H1 (cell line): ENCODE measurements at places on chromosomes 13 and 19. TPM values are rescaled to one million over a fixed set of nuclear protein-coding genes. Genes with fewer than 3 reads are reported as not detected.

DNA sequence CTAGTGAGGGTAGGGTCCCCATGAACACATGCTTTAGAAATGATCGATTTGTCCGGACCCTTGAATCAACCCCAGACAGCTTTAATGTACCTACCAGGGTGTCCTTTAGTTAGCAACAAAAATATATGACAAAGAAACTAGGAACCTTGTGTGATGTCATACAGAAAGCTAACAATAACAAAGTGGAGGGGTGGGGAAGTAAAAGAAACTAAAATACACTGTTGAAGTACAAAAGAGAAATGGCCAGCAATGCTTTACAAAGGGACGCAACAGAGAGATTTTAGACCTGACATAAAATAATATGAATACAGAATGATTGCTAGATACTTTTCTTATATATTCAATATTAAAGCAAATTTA lies 40.0 kb downstream of the DZIP1 start:
- DNase-seq, result no peak

GRCh38 chr19:23075031-23075733 lies 41.6 kb upstream of the ZNF730 start:
- peak; percentile 95 for DNase-seq

- no peak for DNase-seq
These were observed 1.6 kb downstream of the FAM83E start for GRCh38 chr19:48613024-48613851.

DNA sequence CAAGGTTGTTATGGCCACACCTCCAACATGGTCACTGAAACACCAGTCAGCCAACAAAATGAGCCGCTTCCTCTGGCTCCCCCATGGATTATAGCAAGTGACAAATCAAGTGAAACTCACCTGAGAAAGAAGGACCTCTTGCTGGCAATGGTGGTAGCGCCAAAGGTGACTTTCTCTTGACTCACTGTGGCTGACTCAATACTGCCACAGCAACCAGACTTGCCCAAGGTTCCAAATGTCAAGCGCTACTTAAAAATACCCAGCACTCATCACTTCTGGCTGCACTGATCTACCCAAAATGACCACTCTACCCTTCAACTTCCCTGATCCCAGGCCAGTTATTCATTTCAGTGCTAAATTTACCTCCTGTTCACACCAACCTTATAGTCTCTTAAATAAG lies 495.5 kb downstream of the FOXO1 start:
- DNase-seq, result no peak

- DNase-seq, result no peak
These were observed 30.1 kb downstream of the WDFY2 start for GRCh38 chr13:51614350-51614786.

DNA sequence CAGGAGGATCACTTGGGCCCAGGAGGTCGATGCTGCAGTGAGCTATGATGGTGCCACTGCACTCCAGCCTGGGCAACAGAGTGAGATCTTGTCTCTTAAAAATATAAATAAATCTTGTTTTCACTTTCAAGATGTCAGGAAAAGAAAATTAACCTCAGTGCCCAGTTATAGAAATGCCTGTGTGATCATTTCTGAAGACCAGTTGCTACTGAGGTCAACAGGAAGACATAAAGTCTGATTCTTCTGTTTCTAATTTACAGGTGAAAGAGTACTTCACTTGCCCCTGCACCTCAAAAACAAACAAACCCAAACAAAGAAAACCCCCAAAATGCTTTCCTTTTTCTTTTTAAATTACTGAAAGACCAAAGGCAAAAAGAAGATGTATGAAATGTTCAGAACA lies 174.3 kb upstream of the NBEA start:
- no peak for DNase-seq

SAFB2 gene
- polyA plus RNA-seq, result 14.8 and 31.1 TPM in 2 replicates

GRCh38 chr19:6065685-6066374 lies 44.5 kb downstream of the RFX2 start:
- DNase-seq, result no peak

DNA sequence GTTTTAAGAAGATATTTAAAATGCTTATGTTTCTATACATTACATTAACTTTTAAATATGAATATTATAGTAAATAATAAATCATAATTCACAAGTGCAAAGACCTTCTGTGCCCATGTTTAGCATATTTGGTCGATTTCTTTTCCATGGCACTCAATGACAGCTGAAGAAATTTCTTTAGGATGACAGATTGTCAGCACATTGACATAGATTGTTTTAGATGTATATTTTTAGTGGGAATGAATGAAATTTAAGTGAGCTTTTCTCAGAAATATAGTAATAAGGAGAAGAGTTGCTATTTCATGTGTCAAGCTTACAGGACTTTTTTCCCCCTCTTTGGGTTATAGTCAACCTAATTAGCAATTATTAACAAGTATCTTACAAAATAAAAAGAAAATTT lies 256.5 kb downstream of the SHISA2 start:
- no peak for DNase-seq

GRCh38 chr19:19429361-19429760 lies 23.9 kb downstream of the GATAD2A start:
- no peak for DNase-seq

- no peak for DNase-seq
These were observed 6.8 kb downstream of the WDFY2 start for GRCh38 chr13:51590971-51591627.

ZNF653 gene
- 7.0 and 13.0 TPM in 2 replicates for polyA plus RNA-seq

CGB1 gene
- 0.83 TPM in 1 of 2 replicates, not detected in the other for polyA plus RNA-seq

GRCh38 chr13:19781526-19781925 lies 1.2 kb downstream of the PSPC1 start:
- no peak for DNase-seq

- no peak for DNase-seq
These were observed 46.2 kb downstream of the CEBPG start for GRCh38 chr19:33419788-33420130.

DNA sequence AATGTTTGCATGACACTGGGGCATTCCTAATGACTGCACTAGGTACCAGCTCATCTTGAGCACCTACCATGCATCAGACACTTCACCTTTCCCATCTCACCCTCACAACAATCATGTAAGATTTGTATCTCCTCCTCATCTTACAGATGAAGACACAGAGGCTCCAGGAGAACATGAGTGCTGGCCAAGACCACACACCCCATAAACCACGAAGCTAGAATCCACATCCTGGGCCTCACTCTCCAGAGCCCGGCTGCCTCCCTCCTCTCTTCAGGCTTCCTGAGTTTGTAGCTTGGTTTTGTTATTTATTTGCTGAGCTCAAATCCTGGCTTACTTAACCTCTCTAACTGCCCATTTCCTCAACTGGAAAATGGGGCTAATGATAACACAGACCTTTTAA lies 25.9 kb downstream of the FAM216B start:
- no peak for DNase-seq

SLC17A7 gene
- polyA plus RNA-seq, result 2.7 and 4.7 TPM in 2 replicates

DNA sequence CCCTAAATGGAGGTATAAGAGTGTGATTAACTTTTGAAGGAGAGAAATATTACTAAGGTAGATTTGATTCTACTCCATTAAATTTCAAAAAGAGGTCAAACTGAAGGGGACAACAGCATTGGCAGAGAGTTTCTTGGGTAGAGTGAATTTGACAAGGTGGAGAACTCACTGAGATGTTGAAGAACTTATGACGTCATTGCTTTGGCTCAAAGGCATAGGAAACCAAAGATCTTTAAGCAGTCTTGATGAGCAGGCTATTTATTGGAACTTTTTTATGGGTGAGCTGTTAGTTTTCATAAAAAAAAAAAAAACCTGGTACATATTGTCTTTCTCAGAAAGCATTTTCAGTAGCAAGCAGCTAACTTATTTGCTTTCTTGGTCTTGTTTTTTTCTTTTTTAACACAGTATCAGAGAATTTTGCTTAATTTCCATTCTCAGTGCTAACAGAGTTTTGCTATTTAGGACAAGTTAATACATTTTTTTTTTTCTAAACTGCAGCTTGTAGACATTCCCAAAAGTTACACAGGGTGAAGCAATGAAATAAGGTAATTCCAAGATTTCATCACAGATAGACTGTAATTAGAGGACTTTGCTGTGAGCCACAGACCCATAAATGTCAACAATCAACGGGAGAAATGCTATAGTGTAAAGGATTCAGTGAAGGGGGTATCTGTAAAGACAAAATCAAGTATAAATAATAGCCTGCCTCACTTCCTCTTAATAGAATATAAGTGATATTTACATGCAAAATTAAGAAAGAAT lies 412.2 kb upstream of the KLHL1 start:
- no peak for DNase-seq

VAV1 gene
- 0.21 and 0.46 TPM in 2 replicates for polyA plus RNA-seq

- DNase-seq, result no peak
These were observed 22.6 kb upstream of the MTIF3 start for GRCh38 chr13:27472941-27473340.

DNA sequence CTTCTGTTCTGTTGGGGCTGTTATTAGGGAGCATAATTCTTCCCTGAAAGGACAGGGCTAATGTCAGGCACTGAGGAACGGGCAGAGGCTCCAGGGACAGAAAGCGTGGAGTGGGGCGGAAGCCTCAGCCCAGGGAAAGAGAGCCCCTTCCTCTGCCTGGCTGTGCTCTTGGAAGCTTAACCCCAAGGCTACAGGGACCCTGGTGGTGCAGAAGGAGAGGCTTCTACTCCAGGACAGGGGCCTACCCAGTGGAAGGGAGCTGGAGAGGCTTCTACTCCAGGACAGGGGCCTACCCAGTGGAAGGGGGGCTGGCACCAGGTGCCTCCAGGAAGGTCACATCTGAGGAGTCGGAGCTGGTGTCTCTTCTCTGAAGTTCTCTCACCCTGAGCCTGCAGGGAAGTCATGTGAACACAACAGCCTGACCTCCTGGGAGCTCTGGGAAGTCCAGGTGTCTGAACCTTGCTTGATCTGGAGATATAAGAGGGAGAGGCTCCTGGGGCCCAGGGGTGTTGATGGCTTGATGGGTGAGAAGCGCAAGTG lies 159.5 kb upstream of the SOX1 start:
- no peak for DNase-seq

DNA sequence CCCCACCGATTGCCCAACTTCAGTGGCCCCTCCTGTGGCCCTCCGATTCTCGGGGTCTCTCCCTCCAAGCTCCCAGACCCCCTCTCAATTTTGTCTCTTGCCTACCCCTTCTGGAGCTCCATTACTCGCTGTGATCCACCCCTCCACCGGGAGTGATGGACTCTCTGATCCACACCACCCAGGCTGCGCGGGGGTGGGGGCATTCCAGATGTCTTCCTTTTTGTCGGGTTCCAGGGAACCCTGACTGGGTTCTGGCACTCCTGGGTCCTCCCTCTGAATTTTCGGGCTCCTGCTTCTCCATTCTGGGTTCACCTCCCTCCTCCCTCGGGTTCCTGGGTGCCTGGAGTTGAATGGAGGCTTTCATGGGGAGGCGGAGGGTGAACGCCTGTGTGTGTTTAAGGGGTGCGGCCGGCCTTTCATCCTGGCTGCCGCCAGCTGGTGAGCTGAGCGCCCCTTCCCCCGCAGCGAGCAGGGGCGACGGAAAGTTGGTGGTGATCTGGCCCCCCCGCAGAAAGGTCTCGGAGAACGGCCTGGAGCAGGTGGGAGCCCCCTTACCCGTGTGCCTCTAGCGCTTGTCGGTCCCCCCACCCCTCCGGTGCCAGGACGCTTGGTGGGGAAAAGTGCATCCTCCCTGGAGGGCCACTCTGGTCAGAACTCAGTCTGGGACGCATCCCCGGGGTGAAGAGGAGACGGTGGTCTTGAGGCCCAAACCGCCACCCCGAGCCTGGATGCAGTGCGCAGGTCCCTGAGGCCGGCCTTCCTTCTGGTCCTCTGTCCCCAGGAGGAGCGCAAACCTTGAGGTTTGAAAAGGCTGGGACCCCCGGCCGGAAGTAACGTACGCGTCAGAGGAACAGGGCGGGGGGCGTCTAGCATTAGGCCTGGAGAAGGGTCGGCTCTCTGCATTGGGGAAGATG lies 1.6 kb downstream of the MISP3 start:
- DNase-seq, result no peak

EID2B gene
- polyA plus RNA-seq, result 2.1 and 11.3 TPM in 2 replicates

- peak; percentile 78 for DNase-seq
These were observed 21.0 kb upstream of the HOMER3 start for GRCh38 chr19:18961767-18962620.

LILRA1 gene
- polyA plus RNA-seq, result not detected in 2 replicates

GRCh38 chr13:68023838-68024581 lies 793.9 kb upstream of the PCDH9 start:
- peak; percentile 7 for DNase-seq

GRCh38 chr13:20465218-20465879 lies 60.3 kb downstream of the CRYL1 start:
- no peak for DNase-seq

DNA sequence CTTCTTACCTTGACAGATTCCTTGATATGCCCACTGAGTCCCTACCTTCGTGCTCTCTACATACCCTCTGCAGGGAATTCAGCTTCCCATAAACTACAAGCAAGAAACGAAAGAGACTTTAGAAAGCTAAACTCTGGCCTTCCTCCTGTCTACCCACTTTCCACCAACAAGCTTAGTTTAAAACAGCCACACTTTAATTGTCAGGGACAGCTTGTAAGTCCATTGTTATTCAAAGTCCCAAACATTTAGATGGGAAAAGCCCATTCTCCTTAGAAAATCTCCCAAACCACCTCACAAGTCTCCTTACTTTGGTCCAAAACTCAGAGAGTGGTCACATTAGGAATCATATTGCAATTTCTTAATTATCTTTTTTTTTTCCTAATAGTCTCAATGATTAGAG lies 2695.8 kb downstream of the PCDH9 start:
- DNase-seq, result no peak

DNA sequence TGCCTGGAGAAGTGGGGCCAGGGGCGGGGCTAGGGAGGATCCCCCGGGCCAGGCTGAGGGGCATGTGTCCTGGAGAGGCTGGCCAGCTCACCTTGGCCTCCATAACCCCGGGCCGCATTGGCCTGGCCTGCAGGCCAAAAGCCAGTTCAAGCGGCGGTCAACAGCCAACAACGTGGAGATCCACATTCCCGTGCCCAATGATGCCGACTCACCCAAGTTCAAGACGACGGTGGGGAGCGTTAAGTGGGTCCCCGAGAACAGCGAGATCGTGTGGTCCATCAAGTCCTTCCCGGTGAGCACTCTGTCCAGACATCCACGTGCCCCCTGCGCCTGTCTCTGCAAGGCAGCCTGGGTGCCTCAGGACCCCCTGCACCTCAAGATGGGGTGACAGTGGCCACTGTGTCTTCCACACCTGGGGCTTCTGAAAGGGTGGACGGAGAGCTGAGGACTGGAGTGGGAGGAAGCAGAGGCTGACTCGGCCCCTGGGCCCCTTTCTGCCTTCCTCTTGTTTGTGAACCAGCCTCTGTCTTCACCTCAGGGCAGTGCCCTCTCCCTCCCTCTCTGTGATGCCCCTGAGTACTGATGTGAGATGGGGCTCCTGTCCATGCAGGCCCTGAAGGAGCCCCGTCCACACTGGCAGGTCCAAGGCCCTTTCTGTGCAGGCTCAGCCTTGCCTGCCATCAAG lies 31.1 kb downstream of the AP1M1 start:
- DNase-seq, result no peak

- DNase-seq, result peak; percentile 89
These were observed 864 bp downstream of the FTL start for GRCh38 chr19:48965806-48966540.

GRCh38 chr19:30862876-30863275 lies 486.4 kb downstream of the TSHZ3 start:
- no peak for DNase-seq

DNA sequence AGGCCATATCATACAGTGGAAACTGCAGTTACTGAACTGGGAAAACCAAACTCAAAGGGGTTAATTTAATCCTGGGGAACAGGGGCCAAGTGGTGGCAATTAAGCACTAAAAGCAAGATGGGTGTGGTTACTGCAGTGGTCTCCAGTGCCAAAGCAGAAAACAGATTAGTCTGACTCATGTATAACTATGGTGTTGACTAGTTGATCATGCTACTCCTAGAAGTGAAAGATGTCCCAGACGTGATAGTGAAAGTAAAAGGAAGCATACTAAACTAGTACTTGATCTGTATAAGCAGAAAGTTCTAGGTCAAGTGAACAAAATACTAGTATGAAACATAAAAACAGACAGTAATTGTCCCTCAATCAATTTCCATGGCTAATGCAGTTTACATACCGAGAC lies 360.0 kb upstream of the SLITRK5 start:
- DNase-seq, result no peak

ZNF850 gene
- 5.6 and 6.7 TPM in 2 replicates for polyA plus RNA-seq
